ENCODE measurements at places on chromosomes 5 and 9.
A peak's percentile ranks its signal among the peaks of the same experiment; 100 is the strongest.

DNA sequence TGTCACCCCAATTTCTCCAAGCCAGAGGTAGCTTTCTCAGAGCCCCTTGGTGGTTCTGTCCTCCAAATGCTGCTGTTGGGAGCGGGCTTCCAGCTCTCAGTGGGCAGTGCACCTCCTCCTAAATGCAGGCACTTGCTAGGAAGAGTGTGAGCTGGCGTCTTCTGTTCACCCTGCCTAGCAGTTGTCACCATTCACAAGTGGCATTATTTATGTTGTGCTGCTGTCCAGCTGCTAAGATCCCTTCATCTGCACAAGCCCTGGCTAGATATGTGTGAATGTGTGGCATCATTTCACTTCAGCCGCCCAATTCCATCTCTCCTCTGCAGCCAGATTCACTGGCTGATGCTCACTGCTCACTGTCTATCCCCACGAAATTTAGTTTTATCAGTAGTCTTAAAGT lies 43.7 kb downstream of the SLC36A1 start:
- no peak for DNase-seq

- DNase-seq: no peak
Observed at GRCh38 chr5:68033961-68034571, 181.5 kb upstream of the PIK3R1 start.

DNA sequence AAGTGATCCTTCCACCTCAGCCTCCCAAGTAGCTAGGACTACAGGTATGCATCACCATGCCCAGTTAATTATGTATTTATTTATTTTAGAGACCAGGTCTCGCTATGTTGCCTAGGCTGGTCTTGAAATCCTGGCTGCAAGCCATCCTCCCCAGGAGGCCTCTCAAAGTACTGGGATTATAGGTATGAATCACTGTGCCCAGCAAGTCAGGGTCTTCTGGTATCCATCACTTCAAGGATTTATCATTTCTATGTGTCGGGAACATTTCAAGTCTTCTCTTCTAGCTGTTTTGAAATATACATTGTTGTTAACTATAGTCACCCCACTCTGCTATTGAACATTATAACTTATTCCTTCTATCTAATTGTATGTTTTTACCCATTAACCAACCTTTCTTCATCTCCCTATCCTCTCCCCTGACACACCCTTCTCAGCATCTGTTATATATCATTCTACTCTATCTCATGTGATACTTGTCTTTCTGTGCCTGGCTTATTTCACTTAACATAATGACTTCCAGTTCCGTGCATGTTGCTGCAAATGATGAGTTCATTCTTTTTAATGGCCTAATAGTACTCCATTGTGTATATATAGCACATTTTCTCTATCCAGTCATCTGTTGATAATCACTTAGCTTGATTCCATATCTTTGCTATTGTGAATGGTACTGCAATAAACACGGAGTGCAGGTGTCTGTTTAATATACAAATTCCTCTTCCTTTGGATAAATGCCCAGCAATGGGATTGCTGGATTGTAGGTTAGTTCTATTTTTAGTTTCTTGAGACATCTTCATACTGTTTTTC lies 26.4 kb downstream of the UTP15 start:
- DNase-seq: peak; percentile 57

GRCh38 chr9:89278997-89279739 lies 31.8 kb upstream of the CKS2 start:
- peak; percentile 5 for DNase-seq

GRCh38 chr9:124335320-124335707 lies 77.6 kb downstream of the NEK6 start:
- no peak for DNase-seq

DNA sequence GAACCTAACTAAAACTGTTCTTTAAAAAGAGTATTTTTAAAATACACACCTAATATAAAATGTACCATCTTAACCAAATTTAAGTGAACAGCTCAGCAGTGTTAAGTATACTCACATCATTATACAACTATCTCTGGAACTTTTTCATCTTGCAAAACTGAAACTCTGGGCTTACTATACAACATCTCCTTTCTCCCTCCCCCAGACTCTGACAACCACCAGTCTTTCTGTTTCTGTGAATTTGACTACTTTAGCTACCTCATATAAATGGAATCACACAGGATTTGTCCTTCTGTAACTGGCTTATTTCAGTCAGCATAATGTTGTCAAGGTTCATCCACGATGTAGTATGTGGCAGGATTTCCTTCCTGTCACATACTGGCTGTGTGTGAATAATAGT lies 93.5 kb downstream of the FOXD1 start:
- DNase-seq: no peak

GRCh38 chr9:70205366-70206020 lies 53.3 kb upstream of the SMC5 start:
- DNase-seq: no peak

- DNase-seq: no peak
Observed at GRCh38 chr9:115598751-115599150, 480.8 kb upstream of the TNC start.
